ENCODE measurements at places on chromosomes 6 and 20.

GRCh38 chr6:79385333-79385732, 150.9 kb upstream of the HMGN3 start:
- DNase-seq: no peak

DNA sequence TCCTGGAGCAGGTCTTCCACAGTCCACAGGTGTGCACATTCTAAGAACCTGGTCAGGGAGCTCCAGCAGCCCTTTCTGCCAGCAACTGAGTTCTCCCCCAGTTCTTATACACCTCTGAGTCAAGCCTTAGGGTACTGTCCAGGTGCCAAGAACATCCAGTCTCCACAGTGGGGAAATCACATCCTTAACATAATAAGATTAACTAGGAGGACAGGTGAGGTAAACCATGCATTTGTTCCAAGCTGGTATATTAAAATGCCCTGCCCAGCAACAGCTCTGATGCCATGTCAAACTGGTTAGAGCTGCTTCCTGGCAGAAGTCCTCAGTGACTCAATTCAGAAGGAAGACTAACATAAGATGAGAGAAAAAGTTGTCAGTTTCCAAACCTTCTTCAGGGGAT, 303.9 kb upstream of the SGK1 start:
- DNase-seq: no peak

DNA sequence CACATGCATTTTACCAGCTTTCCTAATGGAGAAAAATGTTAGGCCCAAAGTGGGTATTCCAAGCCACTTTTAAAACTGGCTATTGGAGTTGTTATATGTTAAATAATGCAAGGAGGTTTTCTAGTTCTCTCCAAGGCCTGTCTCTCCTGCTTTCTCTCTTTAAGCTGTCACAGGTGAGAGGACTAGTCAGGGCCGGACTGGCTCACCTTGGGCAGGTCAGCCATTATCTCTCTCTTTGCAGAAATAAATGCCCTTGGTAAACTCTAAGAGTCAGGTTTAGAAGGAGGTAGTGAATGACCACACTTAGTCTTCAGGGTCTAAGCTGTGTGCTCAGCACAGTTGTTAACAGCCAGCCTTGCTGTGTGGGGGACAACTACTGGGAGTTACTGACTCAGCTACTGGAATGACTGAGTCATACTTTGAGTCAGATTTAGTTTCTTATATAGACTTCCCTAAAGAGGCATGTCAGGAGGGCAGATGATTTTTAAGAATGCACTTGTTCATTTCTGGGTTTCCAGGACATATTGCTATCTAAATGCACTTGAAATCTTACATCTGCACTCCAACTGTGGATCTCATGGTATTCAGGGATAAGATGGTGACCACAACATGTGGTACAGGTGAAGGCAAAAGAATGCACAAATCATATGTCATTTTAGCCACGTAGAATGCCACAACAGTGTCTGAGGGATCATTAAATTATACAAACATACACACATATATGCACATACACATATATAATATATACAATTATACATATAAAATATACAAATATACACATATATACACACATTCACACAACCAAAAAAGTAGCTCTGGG, 719.4 kb downstream of the EPM2A start:
- DNase-seq: no peak

GRCh38 chr20:47007826-47008655, 113.4 kb downstream of the EYA2 start:
- DNase-seq: no peak

GRCh38 chr6:79984261-79984660, 20.2 kb upstream of the TTK start:
- no peak for DNase-seq

- DNase-seq: no peak
These were observed 3.7 kb downstream of the JPH2 start for GRCh38 chr20:44183282-44183681.

- DNase-seq: no peak
These were observed 111.5 kb downstream of the ZFAND3 start for GRCh38 chr6:37931066-37931465.

DNA sequence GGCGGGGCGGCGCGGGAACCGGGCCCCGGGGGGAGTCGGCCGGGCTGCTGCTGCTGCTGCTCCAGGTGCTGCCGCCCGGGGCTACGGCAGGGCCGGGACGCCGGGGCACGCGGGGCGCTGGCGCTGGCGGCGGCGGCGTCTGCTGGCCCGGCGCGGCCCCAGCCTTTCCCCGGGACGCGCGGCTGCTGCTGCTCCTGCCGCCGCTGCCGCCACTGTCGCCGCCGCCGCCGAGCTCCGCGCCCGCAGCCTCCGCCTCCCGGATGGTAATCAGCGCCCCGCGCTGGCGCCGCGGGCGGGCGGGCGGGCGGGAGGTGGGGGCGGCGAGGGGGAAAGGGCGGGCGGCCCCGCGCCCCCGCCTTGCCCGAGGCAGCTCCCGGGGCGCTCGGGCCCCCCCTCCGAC, 306 bp downstream of the EBF4 start:
- DNase-seq: no peak

DNA sequence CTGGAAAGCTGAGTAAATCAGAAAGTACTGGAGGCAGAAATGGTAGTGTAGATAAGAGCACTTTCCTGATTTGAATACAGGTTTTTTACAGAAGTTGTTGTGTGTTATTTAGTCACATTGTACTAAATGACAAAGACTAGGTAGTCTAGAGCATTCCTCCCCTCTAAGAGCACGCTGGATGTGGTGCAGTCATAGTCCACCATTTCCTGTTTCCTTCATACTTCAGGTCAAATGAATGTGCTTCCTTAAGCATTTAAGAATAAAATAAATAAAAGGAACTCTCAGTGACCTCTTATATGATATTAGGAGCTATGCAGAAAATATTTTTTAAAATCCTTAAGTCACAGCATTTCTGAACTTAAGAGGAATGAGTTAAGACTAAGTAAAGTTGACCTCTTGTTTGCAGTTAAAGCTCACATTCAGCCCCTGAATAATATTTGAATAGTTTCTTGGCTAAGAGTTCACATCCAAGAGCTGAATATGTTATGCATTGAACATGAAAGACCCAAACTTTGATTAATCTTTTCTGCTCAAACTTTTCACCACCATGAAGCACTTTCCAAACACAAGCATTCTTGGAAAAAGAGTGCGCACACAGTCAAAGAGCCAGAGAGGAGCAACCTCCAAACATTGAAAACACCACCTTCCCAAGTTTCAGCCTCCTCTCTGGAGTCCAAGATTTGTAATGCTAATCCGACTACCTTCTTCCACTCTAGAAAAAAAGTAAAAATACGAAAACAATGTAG, 53.4 kb upstream of the TMEM30A start:
- no peak for DNase-seq

- no peak for DNase-seq
These were observed 143.5 kb upstream of the AFDN start for GRCh38 chr6:167683028-167683862.

DNA sequence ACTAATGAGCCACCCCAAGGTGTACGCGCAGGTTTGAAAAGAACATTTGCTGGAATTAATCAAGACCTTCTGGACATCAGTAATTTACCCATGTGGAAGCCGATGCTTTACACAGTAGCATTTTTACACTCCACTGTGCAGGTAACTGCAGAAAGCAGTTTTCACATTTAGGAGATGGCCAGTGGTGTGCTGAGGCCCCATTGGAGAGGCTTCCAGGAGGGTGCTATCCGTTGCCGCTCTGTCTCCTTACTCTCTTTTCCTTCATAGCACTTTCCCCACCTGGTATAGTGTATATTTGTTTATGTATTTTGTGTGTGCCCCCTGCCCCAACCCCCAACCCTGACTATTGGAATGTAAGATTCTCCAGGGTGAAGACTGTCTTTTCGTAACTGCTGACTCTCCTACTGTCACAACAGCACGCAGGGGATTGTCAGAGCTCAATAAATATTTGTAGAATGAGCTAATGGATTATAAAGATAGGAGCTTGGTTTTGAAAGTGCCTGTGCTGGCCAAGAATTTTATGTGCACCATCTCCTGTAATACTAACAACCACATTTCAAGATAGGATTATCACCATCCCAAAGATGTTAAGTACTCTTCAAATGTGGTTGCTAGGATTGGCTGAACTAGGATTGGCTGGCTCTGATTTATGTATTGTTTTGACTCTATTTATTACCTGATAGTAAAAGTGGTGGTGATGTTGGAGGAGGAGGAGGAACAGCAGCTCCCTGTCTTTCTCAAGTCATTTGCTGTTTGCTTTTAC, 74.0 kb upstream of the GLP1R start:
- DNase-seq: no peak

DNA sequence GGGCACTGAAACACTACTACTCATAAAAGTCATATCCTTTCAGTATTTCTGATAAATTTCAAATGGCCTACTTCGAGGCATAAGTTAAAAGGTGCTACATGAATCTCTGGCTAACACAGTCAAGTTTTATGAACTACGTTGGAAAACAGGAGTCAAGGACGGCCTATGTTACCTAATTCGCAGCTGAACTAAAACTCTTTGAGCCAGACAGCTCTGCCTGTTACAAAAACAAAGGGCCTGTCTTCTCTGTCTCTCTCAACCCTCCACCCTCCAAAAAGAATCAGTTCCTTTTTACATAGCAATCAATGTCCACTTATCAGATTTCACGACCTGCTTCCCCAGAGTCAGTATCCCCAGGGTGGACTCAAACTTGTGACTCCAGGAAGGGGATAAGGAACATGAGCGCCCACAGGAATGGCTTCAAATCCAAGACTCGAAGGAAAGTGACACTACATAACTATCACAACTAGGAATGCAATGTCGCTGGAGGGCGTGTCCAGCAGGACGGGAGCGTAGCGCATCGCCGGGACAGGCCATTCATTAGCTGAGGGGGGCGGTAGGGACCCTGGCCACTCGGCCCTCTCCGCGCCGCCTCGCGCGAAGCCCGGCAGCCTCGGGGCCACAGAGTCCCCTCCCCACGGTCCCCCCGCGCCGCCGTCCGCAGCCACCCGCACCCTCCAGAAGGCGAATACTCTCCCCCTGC, 591 bp downstream of the IBTK start:
- DNase-seq: no peak

DNA sequence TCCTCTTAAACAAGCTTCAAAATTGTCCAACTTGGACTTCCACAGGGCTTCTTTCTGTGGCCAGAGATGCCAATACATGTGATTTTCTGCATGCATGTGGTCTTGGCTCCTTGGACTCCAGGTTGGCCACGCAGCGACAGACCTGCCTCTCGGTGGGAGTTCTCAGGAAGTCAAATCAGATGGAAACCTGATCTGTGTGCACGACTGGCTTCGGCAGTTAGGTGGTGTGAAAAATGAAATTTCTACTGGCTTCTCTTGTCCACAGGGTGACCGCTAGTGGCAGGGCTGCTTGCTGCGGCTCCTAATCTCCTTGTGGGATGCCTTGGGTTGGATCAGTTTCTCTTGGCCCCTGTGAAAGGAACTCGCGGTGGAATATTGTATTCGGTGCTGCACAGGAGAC, 57.3 kb downstream of the PHACTR3 start:
- no peak for DNase-seq

GRCh38 chr20:25553819-25554296, 31.5 kb downstream of the NINL start:
- DNase-seq: no peak

Data from stimulated activated CD8-positive, alpha-beta memory T cell treated with anti-CD3 and anti-CD28 coated beads, Interleukin-2, amount 100 ng/mL, for 1 hour (primary cell).